Posterior cingulate gyrus (tissue), 11 donors: ENCODE measurements at places on chromosomes 13 and 19.

GRCh38 chr13:90395846-90396245, 951.6 kb upstream of the MIR17HG start:
- no peak for DNase-seq

GRCh38 chr19:15323496-15324235, 8.7 kb downstream of the BRD4 start:
- no peak for DNase-seq

- DNase-seq = no peak
Measured at GRCh38 chr13:41847216-41847615, 113.7 kb downstream of the VWA8 start.

- no peak for DNase-seq
Measured at GRCh38 chr19:4130744-4131438, 7.0 kb upstream of the MAP2K2 start.

DNA sequence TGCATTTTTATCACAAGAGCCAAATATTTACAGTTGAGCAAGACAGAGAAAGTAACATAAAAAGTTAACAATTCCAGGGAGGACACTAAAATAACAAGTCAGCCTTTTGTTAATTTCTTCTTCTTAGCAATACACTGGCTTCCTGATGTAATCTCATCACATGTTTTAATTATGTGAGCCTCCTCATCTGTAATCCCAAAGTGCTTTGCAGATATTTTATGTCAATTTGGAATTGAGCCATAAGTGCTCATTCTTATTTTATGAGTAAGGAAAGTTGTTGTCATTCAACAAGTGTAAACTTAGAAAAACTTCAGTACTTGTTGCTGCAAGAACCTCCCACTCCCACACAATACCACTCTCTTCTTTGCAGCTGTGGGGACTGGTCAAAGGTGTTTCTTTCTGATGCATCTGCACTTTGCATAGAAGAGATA, 223.6 kb downstream of the GPC6 start:
- DNase-seq = no peak

GRCh38 chr13:29709407-29710069, 114.0 kb upstream of the SLC7A1 start:
- no peak for DNase-seq
